ENCODE measurements at places on chromosomes 11 and 22.
A peak's percentile ranks its signal among the peaks of the same experiment; 100 is the strongest.

- no peak for DNase-seq
Observed at GRCh38 chr11:121665206-121665838, 212.6 kb upstream of the SORL1-AS1 start.

DNA sequence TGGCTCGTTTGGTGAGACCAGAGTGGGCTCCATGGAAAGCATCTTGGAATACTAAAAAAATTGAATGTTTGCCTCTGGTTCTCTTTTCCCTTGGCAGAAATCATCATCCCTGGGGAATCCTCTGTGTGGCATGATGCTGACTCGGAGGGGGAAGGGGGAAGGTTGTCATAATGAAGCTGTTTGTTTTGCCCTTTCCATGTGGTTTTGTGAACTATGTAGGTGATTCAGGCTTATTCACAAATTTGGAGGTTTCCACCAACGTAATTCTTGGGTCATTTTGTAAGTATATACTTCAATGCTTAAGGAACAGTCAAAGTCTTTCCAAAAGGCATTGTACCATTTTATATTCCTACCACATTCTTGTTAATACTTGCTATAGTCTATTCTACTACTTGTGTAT is 754.0 kb upstream of the FAT3 start:
- no peak for DNase-seq

- DNase-seq = no peak
Observed at GRCh38 chr22:31734512-31734911, 15.4 kb downstream of the PRR14L start.

- DNase-seq = no peak
Observed at GRCh38 chr11:21630934-21631478, 561.9 kb upstream of the ANO5 start.

- no peak for DNase-seq
Observed at GRCh38 chr22:39917776-39918495, 17.1 kb downstream of the GRAP2 start.

GRCh38 chr11:1832920-1833295 is 1.9 kb upstream of the SYT8 start:
- DNase-seq = no peak

DNA sequence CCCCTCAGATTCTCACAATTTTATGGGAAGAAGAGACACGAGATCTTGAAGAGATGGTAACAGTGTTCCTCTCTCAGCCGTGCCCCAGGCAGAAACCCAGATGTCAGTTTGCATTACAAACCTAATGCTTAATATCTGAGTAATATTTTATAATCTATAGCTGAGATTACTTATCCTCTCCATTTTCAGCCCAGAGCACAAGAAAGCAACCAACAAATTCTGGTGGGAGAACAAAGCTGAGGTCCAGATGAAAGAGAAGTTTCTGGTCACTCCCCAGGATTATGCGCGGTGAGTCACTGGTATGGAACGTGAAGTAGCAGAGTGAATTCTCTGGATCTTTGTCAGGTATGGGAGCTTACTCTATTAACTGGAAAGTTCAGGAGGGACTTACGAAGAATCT is 884 bp downstream of the CENATAC start:
- DNase-seq = no peak

- no peak for DNase-seq
Observed at GRCh38 chr11:96794152-96794551, 404.3 kb downstream of the JRKL start.

GRCh38 chr11:116339306-116340098 is 433.3 kb downstream of the BUD13 start:
- DNase-seq = no peak

GRCh38 chr11:95138448-95138847 is 48.8 kb downstream of the ENDOD1 start:
- DNase-seq = no peak

DNA sequence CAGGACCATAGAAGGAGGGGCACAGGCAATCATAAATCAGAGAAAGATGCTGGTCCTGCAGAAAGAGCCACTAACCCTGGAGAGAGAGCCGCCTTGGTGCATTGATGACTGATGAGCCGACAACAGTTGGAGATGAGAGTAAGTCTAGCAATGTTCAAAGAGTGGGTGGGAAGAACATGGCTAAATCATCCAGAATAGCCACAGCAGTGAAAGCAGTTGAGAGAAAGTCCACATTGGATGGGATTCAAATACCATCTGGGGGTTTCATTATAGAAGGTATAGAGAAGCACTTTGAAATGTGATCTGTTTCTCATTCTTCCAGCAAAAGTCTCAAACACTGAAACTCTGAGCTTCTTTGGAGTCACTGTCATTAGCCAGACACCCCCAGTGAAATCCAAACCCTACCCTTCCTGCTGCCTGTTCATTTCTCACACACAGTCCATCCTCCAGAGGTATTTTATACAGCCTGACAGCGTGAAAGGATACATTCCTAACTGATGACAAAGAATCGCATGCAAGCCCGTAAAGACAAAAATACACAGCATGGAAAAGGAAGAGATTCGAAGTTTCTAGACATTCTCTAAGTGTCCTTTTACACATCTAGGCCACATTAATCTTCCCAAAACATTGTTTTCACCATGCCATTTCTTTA is 303.1 kb upstream of the MPPED2 start:
- no peak for DNase-seq

- DNase-seq = peak; percentile 80
Observed at GRCh38 chr22:22422629-22423112, 85.9 kb downstream of the ZNF280B start.

DNA sequence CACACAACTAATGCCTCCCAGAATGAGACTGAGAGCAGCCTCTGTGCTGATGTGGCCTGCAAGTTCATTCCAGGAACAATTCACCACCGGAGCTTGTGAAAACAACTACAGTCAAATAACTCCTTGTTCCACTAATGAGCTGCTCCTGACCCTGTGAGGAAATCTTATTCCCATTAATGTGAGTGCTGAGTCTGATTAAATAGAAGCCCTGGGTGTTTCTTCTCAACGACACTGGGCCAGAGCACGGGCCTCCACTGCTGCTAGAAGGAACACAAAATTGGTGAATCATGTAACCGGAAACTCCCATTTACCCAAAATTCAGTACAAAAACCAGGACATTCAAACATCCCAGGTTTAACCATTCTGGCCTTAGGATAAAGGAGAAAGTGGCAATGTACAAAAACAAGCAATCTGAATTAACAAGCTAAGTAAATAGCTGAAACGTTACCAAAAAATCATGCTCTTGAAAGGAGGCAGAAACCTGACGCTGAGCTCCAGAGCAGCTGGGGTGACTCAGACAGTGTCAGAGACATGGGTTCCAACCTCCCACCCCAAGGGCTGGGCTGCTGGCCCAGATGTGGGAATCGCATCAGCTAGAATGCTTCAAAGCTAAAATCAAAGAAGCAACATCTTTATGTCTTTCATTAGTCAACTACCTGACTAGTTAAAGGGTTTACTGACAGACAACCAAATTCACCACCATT is 26.7 kb downstream of the SERGEF start:
- no peak for DNase-seq

- no peak for DNase-seq
Observed at GRCh38 chr11:93491973-93492372, 51.2 kb downstream of the SMCO4 start.

GRCh38 chr22:44982445-44982844 is 27.4 kb downstream of the PHF21B start:
- no peak for DNase-seq

- DNase-seq = no peak
Observed at GRCh38 chr22:37001826-37002225, 17.4 kb downstream of the TST start.

DNA sequence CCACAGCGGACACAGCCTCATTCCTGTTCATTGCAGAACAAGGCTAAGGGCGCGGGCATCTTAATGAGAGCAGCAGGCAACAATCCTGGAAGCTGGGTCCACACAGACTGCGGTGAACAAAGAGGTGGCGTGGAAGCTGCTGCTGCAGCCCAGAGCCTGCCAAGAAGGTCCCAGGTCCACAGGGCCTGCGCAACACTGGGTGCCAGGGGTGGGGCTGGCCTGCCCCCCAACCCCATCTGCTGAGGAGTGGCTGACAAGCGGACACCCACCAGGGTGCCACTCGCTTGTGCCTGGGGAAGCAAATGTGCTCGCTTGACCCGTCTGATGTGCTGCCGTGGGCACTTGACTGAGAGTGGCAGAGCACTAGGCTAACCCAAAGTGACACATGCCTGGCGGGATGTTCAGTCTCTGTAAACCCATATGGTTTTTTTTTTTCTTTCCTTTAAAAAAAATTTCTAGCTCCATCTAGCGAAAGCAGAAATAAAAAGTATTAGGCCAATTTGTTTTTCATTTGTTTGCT is 83.2 kb upstream of the PITPNB start:
- no peak for DNase-seq

DNA sequence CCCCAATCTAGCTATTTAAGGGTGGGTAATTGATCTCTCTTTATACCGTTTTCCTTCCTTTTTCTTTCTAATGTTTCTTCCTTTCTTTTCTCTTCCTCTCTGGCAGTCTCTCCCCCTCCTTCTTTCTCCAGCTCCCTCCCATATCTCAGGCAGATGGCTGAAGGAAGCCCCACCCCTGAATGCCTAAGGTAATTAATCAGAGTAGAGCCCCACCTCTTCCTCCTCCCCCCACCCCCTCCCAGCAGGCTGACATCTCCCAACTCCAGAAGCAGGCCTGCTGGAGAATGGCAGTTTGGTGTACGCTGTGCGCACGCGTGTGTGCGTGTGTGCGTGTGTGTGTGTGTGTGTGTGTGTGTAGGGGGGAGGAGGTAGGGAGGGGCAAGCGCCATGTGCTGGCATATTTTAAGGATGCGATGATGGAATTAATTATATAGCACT is 122.6 kb downstream of the APOL5 start:
- peak; percentile 4 for DNase-seq

DNA sequence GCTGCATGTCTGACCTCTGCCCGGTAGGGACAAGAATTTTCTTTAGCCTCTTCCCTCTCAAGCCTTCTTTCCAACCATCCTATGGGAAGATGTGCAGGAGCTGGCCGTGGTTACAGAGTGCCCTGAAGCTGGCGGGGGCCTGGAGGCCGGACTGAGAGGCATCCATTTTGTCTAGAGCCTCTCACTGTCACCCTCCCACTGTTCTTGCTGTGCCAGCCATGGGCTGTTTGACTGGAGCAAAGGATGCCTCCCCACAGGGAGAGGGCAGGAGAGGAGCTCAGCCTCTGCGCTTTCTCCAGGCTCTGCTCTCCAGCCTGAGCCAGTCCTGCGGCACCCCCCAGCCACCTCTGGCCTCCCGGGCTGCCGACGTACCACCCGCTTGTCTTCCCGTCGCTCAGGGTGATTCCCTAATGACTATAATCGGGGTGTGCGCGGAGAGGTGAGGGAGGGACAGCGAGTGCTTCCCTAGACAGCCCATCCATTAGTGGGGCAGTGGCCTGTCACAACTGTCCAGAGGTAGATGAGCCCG is 123.8 kb downstream of the NECTIN1 start:
- DNase-seq = no peak

GRCh38 chr11:128330203-128330602 is 257.2 kb downstream of the ETS1 start:
- DNase-seq = no peak

DNA sequence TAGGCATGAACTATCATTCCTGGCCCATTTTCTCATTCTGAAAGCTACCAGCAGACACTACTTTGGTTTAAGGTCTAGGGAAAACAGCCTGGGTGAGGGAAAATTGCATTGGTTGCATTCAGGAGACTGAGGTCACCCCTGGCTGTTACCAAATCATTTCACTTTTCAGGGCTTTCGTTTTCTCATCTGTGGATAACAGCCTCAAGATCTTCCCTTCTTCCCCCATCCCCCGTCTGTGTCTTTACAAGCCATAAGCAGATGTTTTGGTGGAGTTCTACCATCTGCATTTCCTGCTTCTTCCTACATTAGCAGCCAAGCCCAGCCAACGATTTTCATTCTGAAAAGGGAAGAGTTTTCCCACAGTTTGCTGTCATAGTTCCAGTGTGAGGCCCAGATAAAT is 130.4 kb downstream of the HIPK3 start:
- DNase-seq = no peak

DNA sequence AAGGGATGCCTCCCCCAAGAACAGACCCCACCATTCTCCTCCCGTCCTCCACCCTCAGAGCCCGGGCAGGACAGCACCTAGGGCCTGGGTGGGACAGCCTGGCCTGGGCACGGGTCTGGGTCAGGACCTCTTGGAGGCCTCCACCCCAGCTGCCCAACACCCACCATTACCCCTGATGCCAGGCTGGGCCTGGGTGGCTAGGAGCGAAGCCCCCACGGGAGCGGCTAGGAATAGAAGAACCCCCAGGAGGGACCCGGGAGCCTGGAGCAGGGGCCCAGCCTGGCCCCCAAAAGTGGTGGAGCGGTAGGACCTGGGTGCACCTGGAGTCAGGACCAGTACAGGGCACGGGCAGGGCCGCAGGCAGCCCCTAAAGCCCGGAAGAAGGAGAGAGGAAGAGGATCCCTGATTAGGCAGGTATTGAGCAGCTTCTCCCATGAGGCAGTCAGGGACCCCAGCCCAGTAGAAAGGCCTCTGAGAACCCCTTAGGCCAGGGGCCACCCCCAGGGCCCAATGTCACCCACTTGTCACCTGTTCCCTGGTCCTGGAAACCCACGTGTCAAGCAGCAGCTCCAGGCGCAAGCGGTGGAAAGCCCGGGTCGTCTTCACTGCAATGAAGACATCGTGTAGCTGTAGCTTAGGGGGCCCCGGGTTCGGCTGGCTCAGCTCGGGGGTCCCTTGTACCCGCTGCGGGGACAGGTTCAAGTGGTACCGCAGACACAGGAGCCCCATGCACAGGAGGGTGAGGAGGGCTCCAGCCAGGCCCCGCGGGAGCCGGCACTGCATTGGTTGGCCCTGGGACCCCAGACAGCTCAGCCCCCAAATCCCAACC is 575 bp downstream of the MFNG start:
- DNase-seq = peak; percentile 42

GRCh38 chr11:65559951-65560537 is 1.9 kb upstream of the LTBP3 start:
- DNase-seq = no peak

DNA sequence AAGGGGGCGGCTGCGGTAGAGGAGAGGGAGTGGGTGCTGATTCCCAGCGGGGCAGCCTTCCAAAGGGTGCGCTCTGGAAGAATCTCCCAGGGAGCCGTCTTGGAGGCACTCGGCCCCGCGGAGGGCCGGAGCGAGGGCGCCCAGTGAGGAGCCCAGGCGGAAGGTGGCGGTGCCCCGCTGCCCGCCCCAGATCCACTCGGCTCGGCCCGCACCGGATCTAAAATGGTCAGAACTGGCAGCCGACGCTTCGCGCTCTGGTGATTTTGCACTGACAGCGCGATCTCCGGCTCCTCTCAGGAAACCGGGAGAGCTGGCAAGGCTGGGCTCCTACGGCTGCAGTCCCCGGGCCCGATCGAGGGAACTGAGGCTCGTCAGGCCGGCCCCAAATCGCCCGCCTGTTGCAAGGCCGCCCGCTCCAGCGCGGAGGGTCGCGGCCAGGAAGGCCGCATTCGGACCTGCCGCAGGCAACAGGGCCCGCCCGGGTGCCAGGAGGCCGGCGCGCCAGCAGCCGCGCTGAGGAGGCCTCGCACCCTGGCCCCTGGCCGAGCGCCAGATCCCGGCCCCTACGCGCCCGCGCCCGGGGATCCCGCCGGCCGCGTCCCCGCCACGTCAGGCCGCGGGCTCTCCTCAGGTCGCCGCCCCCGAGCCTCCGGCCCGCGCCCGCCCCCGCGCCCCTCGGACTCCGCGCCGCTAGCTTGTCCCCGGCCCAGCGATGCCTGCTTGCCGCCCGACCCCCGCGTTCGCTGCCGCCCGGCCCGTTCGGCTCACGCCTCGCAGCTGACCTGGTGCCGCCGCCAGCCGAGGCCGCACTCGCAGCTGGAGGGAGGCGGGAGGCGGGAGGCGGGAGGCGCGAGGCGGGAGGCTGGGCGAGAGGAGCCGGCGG is at the start of gene KLHL22:
TSS of gene KLHL22 (minus strand) at position 818 of the 883 bp plus-strand sequence. CDS start 6,584 bp downstream, outside the sequence.
- peak; percentile 47 for DNase-seq

GRCh38 chr11:326842-327580 is 6.4 kb upstream of the IFITM3 start:
- DNase-seq = peak; percentile 81

Measured in activated CD4-positive, alpha-beta T cell treated with anti-CD3 and anti-CD28 coated beads, Interleukin-2, amount 50 U/mL, for 48 hours (primary cell).